HT-29 (cell line): ENCODE measurements at places on chromosomes 7 and 10. TPM values are rescaled to one million over a fixed set of nuclear protein-coding genes. Genes with fewer than 3 reads are reported as not detected.

DNA sequence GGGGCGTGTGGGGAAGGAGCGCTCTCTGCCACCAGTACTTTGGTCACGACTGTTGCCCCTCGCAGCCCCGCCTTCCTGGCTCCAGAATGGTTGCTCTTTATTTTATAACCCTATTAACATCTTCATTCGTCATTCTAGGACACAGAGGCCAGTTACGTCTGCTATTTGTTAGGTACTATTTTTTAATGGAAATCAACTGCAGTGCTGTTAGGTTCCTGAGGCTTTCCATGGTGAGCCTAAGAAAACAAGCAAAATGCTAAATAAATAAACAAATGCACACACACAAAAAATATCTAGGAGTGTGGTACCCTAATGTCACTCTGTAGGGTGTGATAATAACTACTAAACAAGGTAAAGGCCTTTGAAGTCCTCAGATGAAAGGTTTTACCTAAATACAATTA, 71.1 kb downstream of the SLC37A3 start:
- no peak for DNase-seq

DNA sequence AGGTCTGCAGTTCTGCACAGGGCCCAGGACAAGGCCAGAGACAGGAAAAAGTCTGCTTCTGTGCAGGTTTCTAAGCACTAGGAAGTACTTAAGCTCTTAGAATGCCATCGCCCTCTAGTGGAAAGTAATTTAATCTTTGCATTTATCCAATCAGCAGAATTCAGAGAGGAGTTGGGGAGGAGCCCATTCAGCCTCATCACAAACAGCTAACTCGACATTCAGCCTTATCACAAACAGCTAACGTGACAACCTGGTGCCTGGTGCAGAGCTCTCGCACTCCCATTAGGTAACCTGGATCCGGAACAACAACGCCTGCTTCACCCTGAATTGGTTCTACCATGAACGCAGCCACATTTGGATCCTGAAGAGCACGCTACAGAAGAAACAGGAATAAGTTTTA, 15.2 kb downstream of the OAT start:
- peak; percentile 92 for DNase-seq

DNA sequence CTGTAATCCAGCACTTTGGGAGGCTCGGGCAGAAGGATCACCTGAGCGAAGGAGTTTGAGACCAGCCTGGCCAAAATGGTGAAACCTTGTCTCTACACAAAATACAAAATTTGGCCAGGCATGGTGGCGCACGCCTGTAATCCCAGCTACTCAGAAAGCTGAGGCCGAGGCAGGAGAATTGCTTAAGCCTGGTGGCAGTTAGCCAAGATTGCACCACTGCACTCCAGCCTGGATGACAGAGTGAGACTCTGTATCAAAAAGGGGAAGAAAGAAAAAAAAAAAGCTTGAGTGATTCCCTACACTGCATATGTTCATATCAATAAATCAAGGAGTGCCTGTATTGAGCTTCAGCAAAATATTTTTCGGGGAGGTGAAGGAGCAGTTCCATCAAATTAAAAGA, 45.8 kb upstream of the SRRM3 start:
- no peak for DNase-seq

DNA sequence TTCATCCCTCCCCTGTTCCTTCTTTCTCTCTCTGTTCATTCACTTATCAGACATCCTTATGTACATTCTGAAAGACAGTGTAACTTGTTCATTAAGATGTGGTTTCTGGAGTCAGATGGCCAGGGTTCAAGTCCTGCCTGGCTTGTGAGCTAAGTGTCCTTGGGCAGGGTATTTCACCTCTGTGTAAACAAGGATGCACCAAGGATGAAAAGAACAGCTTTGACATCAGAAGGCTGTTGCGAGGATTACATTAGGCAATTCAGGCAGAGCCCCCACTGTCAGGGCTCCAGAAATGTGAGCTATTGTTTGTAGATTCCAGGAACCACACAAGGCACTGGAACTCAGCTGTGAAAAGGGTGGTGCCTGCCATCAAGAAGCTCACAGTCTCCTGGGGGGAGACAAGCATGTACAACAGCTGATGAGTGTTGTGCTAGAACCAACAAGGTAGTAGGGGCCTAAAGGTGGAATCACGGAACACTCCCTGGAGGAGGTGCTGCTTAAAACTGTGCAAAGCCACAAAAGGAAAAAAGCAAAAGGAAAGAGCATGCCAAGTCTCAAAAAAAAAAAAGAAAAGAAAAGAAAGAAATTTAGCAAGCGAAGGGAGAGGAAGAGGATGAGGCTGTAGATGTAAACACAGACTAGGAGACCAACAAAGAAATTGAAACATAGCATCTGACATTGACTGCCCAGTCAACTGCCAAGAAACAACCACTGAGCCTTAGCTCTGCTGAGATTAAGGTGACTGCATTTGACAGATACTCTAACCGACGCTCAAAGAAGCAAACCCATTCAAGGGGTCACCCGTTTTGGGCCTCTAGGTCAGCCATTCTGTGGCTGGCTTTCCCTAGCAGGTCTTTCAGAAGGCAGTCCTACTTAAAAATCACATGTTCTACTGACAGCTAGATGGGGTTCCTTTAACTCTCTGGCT, 12.5 kb downstream of the PDLIM1 start:
- DNase-seq = no peak

GRCh38 chr10:132548869-132549268, 11.3 kb downstream of the INPP5A start:
- DNase-seq = no peak

DNA sequence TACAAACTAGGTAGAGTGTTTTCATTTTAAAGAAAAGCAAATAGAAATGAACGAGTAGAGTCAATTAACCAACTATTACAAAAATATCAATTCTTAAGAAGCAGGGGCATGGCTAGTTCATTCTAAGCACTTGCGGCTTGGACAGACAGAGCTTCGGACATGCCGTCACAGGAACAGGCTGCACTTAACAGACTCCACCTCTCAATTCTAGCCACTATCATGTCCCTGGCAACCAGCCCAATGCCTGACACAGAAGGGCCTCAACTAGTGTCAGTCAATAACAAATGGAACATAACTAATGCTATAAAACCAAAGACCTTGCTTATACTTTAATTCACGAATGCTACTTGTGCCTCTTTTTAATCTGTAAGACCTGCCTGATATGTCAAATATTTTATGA, 74.4 kb downstream of the TPK1 start:
- DNase-seq = no peak

- no peak for DNase-seq
Measured at GRCh38 chr10:82289945-82290344, 415.0 kb downstream of the NRG3 start.

DNA sequence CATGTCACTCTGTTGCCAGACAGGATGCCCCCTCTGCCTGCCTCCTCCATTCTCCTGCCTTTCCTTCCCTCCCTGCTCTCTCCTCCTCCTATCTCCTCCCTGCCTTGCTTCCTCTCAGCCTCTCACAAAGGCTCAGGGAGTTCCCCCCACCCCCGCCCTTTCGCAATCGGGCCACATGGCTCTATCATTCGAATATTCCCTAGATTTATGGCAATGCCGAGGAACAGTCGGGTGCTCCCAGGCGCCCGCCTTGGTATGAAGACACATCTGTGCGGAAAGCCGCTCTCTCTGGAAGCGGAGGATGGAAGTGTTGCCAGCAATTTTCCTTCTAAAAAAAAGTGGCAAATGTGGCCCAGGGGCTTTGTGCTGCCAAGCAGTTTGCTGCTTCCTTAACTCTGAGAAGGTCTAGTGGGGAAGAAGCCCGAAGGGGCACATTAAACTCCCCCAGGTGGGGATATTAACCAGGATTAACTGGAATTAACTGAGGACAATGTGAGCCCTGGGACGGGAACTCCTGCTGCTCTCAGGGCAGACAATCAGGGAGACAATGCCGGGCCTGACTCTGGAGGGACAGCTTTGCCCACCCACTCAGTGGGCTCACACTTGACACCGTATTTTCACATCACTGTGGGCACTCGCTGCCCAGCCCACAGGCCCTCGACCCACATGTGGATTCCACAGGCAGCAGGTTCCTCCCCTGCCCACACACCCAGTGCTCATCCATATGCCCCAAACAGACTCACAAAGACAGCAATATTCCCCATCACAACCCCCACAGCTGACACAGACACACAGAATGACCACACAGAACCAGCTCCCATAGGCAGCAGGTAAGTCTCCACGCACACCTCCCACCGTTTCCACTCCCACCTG, 88.4 kb upstream of the SMNDC1 start:
- no peak for DNase-seq

GRCh38 chr10:17416442-17417211, 37.8 kb downstream of the ST8SIA6 start:
- no peak for DNase-seq

DNA sequence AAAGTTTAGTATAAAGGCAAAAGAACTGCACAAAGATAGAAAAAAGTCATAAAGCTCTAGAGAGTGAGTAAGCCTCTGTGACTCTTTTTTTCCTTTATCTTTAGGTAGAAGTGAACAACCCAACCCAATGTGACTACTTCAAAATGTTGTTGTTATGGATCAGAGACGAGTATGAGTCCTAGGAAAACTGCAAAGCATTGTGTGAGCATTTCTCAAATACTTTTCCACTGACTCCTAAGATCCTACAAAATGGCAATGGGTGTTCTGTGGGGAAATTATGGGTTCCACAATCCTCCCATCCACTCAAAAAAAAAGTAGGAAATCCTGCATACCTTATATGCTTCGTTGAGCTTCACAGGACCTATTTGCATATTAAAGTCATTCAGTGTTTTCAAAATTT, 177.1 kb downstream of the DGKI start:
- no peak for DNase-seq

GRCh38 chr7:85890244-85890811, 703.5 kb upstream of the SEMA3D start:
- peak; percentile 35 for DNase-seq

DNA sequence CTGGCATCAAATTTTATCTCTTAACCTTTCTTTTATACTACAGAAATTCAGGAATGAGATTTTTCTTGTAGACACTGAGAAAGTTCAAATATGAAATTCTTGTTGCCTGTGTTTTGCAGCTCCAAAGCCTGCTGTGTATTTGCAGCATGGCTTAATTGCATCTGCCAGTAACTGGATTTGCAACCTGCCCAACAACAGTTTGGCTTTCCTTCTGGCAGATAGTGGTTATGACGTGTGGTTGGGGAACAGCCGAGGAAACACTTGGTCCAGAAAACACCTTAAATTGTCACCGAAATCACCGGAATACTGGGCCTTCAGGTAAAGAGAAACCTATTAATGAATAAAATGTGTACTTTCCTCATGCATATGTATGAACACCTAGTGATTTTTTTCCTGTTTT, 24.8 kb downstream of the LIPK start:
- DNase-seq = no peak

DNA sequence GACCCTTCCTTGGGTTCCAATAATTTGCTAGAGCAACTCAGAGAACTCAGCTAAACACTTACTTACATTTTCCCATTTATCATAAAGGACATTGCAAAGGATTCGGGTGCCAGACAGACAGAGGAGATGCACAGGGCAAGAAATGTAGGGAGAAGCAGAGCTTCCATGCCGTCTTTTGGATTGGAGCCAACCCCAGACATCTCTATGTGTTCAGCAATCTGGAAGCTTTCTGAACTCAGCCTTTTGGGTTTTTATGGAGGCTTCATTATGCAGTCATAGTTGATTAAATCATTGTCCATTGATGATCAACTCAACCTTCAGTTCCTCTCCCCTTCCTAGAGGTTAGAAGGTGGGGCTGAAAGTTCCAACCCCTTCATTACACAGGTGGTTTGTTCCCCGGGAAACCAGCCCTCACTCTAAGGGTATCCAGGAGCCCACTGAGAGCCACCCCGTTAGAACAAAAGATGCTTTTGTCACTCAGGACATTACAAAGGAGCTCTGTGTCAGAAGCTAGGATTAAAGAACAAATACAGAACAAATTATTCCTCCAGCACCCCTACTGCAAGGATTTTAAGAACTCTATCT, 211.9 kb upstream of the VSTM2A start:
- no peak for DNase-seq

DNA sequence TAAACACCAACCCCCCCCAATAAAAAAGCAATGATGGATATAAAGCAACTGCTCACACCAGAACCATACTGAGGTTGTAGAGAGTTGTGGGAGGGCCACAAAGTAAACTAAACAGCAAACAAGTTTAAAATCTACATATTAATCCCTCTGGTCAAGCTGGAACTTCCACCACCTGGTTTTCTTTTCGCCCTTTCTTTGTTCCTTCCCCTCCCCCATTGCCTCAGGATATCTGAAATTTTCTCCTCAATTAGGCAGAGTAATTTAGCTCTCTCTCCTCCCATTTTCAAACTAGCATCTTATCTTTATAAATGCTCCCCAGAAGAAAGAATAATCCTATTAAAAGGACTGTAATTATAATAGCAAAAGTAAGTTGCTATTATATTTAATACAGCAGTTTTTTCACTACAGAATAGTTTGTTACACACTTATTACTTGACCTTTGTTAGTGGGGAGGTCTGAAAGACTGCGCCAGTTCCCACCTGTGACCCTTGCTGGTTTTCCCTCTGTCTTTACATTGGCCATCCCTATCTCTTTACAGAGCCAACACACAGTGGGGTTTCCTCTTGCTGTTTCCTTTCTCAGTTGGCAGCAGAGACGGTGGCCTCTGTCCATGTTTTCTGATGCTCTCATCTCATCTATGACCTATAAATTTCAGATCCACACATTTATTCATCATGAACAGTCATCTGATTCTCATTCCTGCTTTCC, 235.4 kb downstream of the RNLS start:
- DNase-seq = no peak

GRCh38 chr10:47353351-47353750, 5.2 kb downstream of the RBP3 start:
- no peak for DNase-seq

DNA sequence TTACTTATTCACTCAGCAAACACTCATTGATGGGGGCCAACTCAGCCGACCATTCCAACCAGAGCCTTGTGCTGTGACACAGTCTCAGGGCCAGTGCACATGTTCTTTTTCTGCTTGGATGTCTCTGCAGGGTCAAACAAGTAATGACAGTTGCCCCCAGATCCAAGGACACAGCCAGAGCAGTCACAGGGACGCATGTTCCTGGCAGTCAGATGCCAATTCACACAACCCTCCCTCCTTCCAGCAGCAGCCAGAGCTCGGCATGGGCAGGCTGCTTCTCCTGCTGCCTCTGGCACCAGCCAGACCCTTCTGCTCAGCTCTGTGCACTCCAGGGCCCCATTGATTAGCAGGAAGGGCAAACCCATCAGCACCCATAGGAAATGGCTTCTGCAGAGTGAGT, 20.3 kb downstream of the DRGX start:
- no peak for DNase-seq

- DNase-seq = no peak
Measured at GRCh38 chr7:158083526-158084310, 503.9 kb downstream of the PTPRN2 start.

MTURN gene
- total RNA-seq = 7.2 and 8.5 TPM in 2 replicates

MIOS gene
- total RNA-seq = 23.2 and 28.8 TPM in 2 replicates

LIPM gene
- not detected in 2 replicates for total RNA-seq

NAT16 gene
- total RNA-seq = 0.13 TPM in 2 replicates

C7orf57 gene
- total RNA-seq = not detected in 2 replicates

SLC29A3 gene
- 4.1 and 4.4 TPM in 2 replicates for total RNA-seq

MBLAC1 gene
- 1.3 and 2.9 TPM in 2 replicates for total RNA-seq

FFAR4 gene
- 88.1 and 97.9 TPM in 2 replicates for total RNA-seq

RRP12 gene
- 67.7 and 76.2 TPM in 2 replicates for total RNA-seq
